ENCODE measurements at places on chromosomes 1 and 21. TPM values are rescaled to one million over a fixed set of nuclear protein-coding genes. Genes with fewer than 3 reads are reported as not detected.

- DNase-seq = no peak
Measured at GRCh38 chr1:168179438-168180147, 831 bp downstream of the TIPRL start.

GRCh38 chr1:150164779-150165178 is 15.1 kb downstream of the PLEKHO1 start:
- no peak for DNase-seq

DNA sequence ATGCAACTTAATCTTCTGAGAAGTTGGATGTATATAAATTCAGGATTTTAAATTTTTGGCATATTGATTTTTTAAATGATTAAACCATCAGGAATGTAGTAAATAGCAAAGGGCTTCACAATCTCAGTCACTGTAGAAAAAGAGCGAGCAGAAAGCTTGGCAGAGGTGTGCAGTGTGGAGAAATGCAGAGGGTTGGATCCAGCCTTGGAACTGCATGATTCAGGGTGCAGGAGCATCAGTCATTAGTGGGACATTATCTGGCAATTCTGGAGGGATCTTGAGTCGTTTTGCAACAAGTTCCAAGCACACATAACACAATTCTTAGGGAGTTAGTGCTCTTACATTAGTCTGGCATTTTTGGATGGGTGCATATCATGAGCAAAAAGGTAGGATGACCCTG is 267.9 kb downstream of the PLA2G4A start:
- DNase-seq = no peak

DNA sequence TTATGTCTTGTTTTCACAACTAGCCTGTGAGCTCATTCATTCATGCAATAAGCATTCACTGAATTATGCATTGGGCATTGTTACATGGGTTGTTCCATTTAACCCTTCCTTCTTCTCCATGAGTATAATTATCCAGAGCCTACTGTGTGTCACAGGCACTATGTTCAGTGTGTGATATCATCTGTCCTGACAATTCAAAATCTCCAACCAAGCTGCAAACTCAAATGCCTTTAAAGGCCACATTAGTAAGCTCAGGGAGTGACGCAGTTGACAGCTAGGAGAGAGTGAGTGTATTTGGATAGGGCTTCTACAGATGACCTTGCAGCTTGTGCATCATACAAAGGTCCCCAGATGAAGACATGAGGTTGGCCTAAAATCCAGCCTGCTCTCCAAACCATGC is 289.5 kb downstream of the OMA1 start:
- DNase-seq = no peak

The PLPP3 gene
- total RNA-seq = 58.2 TPM

The OR2T29 gene
- not detected for total RNA-seq

The NLRP3 gene
- total RNA-seq = 0.39 TPM

The LCE2C gene
- total RNA-seq = not detected

The CSTB gene
- total RNA-seq = 17.3 TPM
